Stimulated activated CD8-positive, alpha-beta memory T cell treated with anti-CD3 and anti-CD28 coated beads, Interleukin-7, amount 100 ng/mL, for 1 hour (primary cell): ENCODE measurements at places on chromosomes 11 and 22.

DNA sequence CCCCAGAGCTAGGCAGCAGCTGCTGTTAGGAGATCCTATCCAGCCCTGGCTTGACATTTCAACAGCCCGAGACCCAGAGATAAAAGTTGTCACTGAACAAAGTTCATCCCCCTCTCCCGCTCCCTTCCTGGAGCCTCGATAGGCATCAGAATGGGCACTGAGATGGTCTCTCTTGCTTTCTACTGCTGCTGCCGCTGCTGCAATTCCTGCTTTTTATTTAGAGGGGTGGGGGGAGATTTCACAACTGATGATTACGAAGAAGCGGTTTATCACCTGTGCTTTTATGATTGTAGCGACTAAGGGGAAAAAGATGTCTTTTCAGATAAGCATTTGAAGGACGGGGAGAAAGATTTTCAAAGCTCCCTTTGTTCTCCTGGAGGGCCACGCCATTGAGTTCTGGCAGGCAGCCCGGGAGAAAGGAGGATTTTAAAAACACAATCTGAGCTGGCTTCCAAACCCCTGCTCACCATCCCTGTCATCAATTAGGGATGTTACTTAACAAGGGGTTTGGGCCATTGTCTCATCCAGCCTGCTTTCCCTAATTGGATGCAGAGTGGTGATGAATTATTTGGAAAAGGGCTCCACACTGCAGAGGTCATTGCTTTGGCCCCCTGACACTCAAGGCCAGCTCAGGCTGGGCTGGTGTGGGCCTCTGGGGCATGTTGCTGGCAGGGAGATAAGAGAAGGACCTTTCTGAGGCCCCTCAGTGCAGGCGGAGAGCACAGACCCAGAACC, 344.7 kb downstream of the BUD13 start:
- DNase-seq, result no peak

DNA sequence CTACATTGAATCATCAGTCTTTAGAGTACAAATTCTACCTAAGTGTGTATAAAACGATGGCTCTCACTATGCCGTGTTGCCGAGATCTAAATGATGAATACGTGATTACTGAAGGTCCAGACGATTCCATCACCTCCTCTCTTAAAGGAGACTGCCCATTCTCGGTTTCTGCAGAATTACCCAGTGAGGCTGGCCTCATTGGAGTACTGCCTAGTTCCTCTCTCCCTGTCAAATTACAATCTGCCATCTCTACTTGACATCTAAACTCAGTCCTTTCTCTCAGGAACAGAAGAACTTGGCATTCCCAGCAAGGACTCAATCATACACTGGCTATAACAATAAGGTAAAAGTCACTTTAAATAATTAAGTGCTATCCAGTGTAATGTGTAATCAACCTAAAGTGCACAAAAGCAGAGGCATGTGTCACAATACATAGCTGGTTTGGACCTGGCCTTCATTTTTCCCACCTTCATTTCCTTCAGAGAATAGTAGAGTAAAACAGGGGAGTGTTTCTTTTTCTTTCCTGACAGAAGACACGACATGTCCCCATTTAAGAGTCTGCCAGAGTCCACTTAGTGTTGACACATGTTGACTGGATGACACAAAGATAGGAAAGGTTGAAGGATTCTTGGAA, 634.1 kb downstream of the LRRC4C start:
- no peak for DNase-seq

- DNase-seq, result no peak
Measured at GRCh38 chr11:19560156-19560555, 152.5 kb upstream of the NAV2 start.

DNA sequence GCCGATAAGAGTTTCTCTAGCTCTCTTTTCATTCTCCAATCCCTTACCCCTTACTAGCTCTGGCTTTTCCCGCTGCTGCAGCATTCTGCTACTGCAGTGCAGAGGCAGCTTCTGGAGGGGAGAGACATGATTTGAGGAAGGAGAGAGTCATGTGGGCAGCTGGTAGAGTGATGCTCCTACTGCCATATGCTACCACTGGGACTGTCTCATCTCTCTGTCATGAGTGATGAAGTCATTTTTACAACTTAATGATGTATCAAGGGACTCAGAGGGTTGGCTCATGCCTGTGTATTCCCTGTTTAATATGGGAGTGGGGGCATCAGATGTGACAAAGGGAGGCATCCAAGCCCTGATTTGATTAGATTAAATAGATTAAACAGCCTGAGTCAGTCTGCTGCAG, 11.3 kb downstream of the SLC17A6 start:
- no peak for DNase-seq

- no peak for DNase-seq
Measured at GRCh38 chr11:64355078-64355940, 3.7 kb upstream of the RPS6KA4 start.

DNA sequence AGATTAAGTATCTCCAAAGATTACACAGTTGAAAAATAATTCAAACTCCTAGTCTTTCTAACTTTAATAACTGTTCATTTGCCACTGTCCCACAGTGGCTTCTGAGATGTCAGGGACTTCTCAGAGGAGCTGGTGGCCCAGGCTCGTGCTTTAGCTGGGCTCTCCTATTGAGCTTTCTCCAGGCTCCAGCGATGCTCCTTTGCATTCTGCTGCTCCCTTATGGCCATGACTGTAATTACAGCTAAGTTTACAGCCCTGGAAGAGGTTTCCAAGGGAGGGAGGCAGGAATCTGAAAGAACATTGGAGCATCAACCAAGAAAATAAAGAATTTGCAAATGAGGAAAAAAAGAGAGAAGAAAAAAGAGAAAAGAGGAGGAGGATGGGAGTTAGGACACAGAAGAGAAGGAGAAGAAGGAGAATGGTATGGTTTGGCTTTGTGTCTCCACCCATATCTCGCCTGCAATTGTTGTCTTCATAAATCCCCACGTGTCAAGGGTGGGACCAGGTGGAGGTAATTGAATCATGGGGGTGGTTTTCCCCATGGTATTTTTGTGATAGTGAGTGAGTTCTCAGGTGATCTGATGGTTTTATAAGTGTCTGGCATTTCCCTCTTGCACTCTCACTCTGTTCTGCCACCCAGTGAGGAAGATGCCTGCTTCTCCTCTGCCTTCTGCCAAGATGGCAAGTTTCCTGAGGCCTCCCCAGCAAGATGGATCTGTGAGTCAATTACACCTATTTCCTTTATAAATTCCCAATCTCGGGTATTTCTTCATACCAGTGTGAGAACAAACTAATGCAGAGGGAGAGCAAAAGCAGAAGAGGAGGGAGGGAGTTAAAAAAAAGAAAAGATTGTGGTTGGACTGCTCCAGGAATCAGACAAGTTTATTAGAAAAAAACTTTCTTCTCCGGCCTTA, 857.0 kb downstream of the KCNA4 start:
- DNase-seq, result no peak

DNA sequence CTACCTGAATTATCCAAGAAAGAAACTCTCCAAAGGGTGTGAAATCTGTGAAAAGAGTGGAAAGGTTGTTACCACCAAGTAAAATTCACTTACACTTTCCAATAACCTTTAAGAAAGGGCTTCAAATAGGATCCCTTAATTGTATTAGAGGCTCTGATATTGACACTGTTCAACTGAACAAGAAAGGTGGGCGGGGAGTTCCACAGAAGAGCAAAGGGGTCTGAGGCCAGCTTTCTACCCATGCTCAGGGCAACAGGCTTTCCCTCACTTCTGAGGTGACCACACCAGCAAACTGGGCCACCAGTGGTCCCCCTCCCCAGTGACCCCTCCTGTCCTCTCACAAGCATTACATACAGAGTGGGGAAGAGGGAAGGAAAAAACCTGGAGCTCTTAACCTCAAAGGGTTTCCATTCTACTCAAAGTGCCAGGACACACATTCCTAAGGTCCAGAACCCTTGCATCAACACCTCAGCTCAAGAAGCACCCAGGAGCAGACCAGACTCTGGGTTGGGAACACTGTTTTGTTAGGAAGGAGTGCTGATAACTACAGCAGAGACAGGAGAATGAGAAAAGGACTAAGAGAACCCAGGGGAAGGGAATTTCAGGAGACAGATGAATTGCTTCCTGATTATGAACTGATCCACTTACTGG, 71.6 kb upstream of the AKIP1 start:
- DNase-seq, result no peak

DNA sequence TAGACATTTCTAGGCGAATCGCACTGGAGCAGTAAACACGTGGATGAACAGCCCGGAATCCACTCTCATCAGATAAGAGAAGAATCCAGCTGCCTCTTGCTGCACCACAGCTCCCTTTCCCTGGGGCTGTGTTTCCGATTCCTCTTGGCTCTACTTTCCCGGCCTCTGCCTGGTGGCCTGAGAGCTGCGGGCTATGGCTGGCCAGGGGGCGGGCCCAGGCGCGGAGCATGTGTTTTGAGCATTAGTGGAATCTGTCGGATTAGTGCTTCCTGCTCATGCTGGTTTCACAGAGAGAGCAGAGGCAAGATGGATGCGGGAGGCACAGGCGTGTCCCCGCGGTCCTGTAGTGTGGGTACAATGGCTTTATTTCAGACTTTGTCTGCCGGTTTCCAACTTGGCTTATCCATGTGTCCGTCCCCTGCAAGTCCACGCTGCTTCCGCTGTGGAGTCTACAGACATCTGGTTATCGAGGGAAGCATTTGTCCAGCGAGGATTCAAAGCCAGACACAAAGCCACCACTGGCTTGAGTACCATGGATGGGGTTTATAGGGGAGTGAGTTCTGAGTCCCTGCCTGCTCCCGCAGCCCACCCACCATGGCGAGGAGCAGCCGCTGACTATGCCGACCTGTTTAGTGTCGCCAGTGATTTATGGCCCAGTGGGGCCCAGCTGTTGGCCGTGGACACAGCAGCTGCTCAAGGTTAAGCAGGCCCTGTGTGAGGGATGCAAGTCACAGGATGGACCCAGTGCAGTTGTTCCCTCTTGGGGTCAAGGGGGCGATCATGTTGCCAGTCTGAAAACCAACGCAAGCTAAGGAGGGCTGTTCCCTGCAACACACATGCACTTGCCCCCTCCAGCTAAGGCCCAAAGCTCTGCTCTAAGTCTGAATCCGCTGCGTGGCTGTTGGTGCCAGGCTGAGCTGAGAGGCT, 43.3 kb upstream of the EP300 start:
- DNase-seq, result no peak

DNA sequence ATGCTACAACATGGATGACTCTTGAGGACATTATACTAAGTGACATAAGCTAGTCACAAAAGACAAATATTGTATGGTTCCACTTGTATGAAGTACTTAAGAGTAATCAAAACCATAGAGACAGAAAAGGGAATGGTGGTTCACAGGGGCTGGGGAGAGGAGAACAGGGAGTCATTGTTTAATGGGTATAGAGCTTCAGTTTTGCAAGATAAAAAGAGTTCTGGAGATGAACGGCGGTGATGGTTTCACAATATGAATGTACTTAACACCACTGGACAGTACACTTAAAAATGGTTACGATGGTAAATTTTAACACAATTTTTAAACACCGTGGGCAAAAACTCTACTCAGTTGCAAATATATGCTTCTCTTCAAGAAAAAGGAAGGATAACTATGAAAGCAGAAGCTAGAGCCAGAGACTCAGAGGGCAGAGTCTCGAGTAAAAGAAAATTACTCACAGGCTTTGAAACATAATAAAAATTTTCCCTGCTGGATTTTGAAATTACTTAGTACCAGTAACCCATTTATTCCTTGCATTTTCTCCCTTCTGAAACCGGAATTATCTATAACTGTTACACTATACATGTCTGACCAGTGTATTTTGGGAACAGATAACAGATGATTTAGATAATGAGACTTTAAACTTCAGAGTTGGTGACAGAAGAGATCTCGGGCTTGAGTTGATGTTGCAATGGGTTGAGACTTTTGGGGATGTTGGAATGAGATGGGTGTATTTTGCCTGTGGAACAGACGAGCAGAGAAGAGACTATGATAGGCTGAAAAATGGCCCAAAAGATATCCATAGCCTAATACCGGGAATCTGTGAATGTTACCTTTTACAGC, 15.0 kb downstream of the MRTFA start:
- no peak for DNase-seq

DNA sequence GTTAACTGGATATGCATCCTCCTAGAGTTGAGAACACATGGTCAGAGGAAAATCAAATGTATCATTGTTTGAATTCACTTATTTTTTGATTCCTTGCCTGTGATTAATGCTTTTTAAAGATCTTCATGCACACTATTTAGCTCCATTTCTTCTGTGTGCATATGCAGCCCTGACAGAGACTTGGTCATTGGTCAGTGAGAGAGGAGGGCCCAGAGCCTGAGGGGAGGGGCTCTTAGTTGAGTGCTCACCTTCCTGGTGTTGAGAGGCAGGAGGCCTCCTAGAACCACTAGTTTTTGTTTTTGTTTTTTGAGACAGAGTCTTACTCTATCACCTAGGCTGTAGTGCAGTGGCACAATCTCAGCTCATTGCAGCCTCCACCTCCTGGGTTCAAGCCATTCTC, 48.9 kb downstream of the TNRC6B start:
- DNase-seq, result no peak

GRCh38 chr11:2277933-2278523, 7.6 kb upstream of the ASCL2 start:
- DNase-seq, result no peak

DNA sequence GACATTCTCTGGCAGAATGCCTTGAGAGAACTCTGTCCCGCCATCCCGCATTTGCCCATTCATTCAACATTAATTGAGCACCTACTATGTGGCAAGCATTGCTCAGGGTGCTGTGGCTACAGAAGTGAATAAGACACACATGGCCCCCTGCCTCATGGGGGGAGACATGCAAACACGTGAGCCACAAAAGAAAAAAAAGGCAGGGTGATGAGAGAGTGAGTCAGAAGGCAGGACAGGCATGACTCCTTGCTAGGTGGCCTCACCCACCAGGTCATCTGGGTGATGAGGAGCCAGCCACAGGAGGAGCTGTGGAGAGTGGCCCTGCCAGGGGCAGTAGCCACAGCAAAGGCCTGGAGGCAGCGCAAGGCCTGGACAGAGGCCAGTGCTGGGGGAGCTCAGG, 4.9 kb downstream of the CHRM4 start:
- DNase-seq, result no peak

GRCh38 chr11:60251485-60252212, 8.7 kb upstream of the MS4A4E start:
- no peak for DNase-seq

DNA sequence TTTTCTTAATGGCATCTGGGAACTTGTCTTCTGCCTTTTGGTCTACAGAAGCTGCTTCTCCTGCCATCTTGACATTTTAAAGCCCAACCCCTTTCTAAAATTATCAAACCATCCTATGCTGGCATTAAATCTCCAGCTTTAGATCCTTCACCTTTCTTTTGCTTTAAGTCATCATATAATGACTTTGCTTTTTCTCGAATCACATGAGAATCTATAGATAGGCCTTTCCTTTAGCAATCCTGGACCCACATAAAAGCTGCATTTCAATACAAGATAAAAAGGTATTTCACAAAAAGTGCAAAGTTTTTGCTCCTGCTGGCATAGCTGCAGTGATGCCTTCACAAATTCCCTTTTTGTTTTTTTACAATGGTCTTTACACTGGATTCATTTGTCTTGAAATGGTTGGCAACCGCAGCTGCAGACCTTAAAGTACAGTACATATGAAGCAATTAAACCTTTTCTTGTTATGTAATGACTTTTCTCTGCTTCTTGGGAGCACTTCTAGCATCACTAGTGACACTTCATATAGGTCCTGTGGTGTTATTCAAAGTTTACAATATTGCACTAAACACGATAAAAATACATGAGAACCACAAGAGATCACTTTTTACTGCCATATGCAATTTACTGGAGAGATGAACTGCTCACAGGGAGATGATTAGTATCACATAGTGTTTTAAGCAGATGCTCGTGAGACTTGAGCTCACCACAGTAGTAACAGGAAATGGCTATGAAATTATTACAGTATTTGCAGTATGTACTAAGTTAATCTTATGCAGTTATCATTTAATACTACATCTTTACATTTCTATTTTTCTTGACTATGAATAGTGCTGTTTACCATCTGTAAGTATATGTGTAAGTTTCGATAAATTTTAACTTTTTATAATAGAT, 41.6 kb downstream of the ACER3 start:
- DNase-seq, result no peak

GRCh38 chr22:36776722-36777121, 803 bp upstream of the IFT27 start:
- DNase-seq, result no peak
